ENCODE measurements at places on chromosomes 2 and 18.

DNA sequence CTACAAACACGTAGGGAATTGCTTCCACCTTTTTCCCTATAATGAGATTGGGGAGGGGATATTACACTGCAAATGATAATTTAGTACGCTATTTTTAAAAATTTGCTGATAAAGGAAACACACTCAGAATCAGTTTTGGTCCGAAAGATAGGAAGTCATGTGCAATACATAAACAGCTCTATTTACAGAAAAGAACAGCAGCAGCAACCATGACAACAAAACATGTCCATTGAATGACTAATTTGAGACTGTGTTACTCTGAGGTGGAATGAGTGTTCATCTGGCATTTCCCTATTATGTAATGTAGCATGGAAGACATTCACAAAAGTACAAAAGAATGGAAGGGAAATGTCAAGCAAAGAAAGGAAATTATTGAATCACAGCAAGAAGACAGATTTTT lies 337.2 kb downstream of the NBAS start:
- no peak overlapping the region for H3K27ac ChIP-seq
- no peak for DNase-seq
- no peaks in the 10 kb centered on the region for H3K27me3 ChIP-seq
- H3K4me1 ChIP-seq = no peaks in the 10 kb centered on the region
- H3K36me3 ChIP-seq = no peaks in the 10 kb centered on the region

- no peaks in the 10 kb centered on the region for H3K4me1 ChIP-seq
- no peaks in the 10 kb centered on the region for H3K36me3 ChIP-seq
- no peak overlapping the region for H3K27ac ChIP-seq
- H3K4me3 ChIP-seq = no peak overlapping the region
- no peak for DNase-seq
Observed at GRCh38 chr2:31998731-31999383, 12.0 kb downstream of the MEMO1 start.

DNA sequence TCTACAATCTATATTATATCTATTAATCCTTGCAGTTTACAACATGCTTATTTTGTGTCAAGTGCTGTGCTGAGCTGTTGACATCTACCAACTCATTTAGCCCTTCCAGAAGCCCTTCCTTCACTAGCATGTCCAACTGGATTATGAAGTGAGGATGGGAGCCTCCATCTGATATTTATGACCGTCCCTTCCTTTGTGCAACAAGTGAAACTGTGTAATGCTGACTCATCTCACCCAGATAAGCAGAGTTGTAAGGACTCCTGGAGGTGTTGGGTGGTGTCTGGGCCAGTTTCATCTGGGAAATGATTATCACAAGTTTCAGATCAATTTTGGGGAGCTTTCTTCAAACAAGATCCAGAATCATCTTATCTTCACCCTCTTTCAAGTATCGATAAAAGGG lies 156.6 kb upstream of the ETAA1 start:
- no peak overlapping the region for H3K4me3 ChIP-seq
- no peak overlapping the region for H3K27ac ChIP-seq
- H3K27me3 ChIP-seq = no peaks in the 10 kb centered on the region
- no peaks in the 10 kb centered on the region for H3K36me3 ChIP-seq

DNA sequence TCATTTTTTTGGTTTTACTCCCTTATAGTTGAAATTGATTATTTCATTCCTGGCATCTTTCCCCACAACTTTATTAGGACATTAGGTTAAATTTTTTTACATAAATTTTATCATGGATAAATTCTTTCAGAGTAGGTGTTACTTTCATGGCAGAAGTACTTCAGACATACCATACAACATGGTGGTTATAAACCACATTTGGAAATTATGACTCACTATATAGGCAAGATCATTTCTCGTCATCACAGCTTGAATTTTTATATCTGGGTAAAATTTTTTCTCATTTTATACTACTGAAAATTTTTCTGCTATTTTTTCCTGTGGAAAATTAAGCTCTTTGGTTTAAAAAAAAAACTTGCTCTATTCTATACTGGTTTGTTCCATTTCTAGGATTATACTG lies 111.9 kb upstream of the COL5A2 start:
- H3K27ac ChIP-seq = no peak overlapping the region
- no peaks in the 10 kb centered on the region for H3K4me1 ChIP-seq
- no peaks in the 10 kb centered on the region for H3K36me3 ChIP-seq
- H3K4me3 ChIP-seq = no peak overlapping the region

- H3K4me1 ChIP-seq = peaks cover 2% of the 10 kb centered on the region
- H3K36me3 ChIP-seq = no peaks in the 10 kb centered on the region
- no peaks in the 10 kb centered on the region for H3K27me3 ChIP-seq
- peak; percentile 43 for DNase-seq
- no peak overlapping the region for H3K27ac ChIP-seq
- no peak overlapping the region for H3K4me3 ChIP-seq
Observed at GRCh38 chr2:139721411-139721995, 941.3 kb upstream of the NXPH2 start.

DNA sequence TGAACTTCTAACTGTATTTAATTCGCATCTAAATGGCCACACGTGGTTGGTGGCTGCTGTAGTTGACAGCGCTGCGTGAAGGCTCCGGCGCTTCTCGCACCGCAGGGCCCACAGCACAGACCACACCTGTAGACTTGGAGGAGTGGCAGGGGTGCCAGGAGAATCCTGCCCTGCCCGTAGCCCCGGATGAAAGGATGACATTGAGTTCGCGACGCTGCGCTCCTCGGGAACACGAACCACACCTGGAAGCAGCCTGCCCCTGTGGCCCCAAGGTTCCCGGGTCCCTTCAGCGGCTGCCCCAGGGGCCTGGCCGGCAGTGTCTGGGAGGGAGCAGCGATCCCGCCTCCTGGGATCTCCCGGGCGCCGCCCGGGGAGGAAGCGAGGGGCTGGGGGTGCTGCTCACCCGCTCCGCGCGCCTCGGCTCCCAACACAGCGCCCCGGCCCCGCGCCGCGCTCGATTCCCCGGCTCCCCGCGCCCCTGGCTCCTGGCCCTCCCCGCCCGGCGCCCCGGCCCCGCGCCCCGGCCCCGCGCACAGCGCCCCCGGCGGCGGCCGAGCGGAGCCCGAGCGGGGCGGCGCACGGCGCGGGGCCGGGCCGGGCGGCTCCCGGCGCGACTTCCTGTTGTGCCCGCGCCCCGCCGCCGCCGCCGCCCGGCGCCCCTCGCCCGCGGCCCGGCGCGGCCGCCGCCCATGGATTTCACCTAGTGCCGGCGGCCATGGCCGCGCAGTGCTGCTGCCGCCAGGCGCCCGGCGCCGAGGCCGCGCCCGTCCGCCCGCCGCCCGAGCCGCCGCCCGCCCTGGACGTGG lies at the start of gene RNPEPL1:
RNPEPL1 (plus strand) TSS at position 613 of the 806 bp plus-strand sequence; CDS start at position 716, 103 bp downstream.
- peak within 1 kb of the TSS; percentile 40 for H3K4me3 ChIP-seq
- H3K27ac ChIP-seq = no peak within 1 kb of the TSS
- H3K4me1 ChIP-seq = peaks cover 14% of the 10 kb centered on the region
- no peaks in the 10 kb centered on the region for H3K36me3 ChIP-seq

- no peaks in the 10 kb centered on the region for H3K27me3 ChIP-seq
- H3K36me3 ChIP-seq = no peaks in the 10 kb centered on the region
- no peaks in the 10 kb centered on the region for H3K4me1 ChIP-seq
Observed at GRCh38 chr2:60259781-60260180, 293.7 kb downstream of the BCL11A start.

- H3K27me3 ChIP-seq = no peaks in the 10 kb centered on the region
- no peaks in the 10 kb centered on the region for H3K4me1 ChIP-seq
- no peak for DNase-seq
- H3K4me3 ChIP-seq = no peak overlapping the region
- peaks cover 15% of the 10 kb centered on the region for H3K36me3 ChIP-seq
Observed at GRCh38 chr2:127768775-127769479, 42.0 kb downstream of the WDR33 start.

DNA sequence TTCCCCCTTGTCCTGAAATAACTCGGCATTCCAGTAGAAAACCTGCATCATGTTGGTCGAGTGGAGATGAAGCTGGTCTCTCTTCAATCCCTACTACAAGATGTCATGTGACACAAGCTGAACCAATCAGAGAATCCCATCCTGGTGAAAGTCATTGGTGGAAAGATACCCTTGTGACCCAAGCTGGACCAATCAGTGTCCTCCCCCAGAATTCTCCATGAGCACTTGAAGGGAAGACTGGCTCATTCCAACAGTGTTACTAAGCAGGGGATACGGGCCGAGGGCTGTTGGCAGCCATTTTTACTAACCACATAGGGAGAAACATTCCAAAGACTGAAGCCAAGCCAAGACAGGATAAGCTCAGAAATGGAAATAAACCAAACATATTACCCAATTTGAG lies 298.3 kb downstream of the ICOS start:
- peaks cover 10% of the 10 kb centered on the region for H3K27me3 ChIP-seq
- no peak overlapping the region for H3K4me3 ChIP-seq
- no peaks in the 10 kb centered on the region for H3K36me3 ChIP-seq
- DNase-seq = no peak

DNA sequence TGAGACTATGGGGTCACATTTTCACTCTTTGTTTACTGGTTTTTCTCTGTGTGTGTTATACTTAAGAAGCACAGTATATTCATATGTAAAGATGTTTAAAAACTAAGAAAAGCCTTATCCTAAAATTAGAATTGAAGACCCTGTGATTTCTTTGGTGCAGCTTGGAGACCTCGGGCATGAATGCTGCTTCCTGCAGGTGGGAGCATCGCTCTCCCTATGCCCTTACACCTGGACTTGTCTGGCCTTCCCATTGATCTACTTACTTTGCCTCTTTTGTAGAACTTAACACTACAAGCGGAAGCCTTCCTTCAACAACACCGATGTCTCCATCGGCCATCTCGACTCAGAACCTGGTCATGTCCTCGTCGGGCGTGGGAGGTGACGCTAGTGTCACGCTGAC lies 114.5 kb downstream of the ZNF236 start:
- no peak overlapping the region for H3K27ac ChIP-seq
- no peak overlapping the region for H3K4me3 ChIP-seq
- H3K27me3 ChIP-seq = no peaks in the 10 kb centered on the region
- peaks cover 3% of the 10 kb centered on the region for H3K36me3 ChIP-seq

GRCh38 chr2:28408764-28409599 lies 16.3 kb downstream of the FOSL2 start:
- DNase-seq = no peak
- H3K27me3 ChIP-seq = no peaks in the 10 kb centered on the region
- no peaks in the 10 kb centered on the region for H3K36me3 ChIP-seq
- H3K27ac ChIP-seq = no peak overlapping the region

DNA sequence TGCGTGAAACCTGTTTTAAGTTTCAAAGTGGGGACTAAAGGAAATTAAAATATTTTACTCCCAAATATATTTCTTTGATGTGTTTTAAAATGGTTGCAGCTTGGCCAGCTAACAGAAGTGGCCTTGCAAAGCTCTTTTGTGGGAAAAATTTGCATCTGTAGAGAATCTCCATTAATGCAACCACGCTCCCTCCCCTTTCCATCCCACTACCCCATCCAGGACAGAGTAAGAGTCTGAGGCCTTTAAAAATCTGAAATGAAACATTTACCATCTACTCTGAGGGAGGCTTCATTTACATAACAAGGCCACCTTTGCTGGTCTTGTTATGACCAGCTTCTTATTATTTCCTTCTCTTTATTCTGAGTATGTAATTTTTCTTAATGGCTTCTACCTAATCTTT lies 63.5 kb downstream of the STAT4 start:
- no peak overlapping the region for H3K27ac ChIP-seq
- 0 out of 2 replicates have a peak overlapping the region, but pooled peaks have one; percentile 5 for H3K4me3 ChIP-seq
- H3K36me3 ChIP-seq = no peaks in the 10 kb centered on the region
- no peaks in the 10 kb centered on the region for H3K4me1 ChIP-seq
- no peak for DNase-seq
- no peaks in the 10 kb centered on the region for H3K27me3 ChIP-seq

DNA sequence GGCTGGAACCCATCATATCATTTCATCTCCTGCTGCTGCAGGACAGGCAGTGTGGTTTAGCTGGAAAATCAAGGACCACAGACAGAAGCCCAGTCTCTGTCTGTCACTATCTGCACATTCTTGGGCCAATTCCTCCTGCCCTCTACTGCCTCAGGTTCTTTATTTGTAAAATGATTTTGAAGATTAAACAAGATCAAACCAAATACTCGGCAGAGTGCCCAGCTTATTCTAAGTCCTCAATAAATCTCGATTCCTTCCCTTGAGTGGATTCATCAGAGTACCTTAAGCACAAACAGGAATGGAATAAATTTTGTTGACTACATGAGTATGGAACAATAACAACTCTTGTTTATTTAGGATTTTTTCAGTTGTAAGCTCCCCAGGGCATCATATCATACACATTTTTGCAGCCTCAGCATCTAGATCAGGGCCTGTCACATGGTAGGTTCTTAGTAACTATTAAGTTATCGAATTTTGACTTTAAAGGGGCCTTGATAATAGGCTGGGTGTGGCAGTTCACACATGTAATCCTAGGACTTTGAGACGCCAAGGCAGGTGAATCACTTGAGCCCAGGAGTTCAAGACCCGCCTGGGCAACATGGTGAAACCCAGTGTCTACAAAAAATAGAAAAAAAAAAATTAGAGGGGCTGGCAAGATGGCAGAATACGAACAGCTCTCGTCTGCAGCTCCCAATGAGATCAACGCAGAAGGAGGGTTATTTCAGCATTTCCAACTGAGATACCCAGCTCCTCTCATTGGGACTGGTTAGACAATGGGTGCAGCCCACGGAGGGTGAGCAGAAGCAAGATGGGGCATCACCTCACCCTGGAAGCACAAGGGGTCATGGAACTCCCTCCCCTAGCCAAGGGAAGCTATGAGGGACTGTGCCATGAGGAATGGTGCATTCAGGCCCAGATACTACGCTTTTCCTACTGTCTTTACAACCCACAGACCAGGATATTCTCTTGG lies 11.1 kb downstream of the RHOB start:
- no peaks in the 10 kb centered on the region for H3K36me3 ChIP-seq
- H3K4me3 ChIP-seq = no peak overlapping the region
- H3K27ac ChIP-seq = no peak overlapping the region
- no peaks in the 10 kb centered on the region for H3K4me1 ChIP-seq
- no peaks in the 10 kb centered on the region for H3K27me3 ChIP-seq
